ENCODE measurements at places on chromosomes 2 and 18.

DNA sequence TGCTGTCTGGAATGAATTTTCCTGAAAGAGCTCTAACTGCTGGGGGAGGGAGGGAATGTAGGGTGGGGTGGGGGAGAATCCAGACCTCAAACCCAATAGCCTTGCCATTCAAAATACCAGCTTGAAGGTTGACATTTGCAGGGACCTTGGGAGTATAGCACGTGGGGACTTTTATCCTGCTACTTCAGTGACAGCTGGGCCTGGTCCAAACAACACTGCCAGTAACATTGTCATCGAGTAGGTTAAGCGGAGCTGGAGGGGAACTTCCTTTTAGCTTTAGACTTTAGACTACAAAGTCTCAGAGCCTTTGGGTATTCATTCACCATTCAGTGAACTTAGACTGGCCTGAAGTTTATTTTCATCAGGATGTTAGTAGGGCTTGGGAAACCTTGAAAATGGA lies 248.7 kb downstream of the MEIS1 start:
- no peak for DNase-seq

- DNase-seq = no peak
These were observed 38.2 kb downstream of the GPD2 start for GRCh38 chr2:156474401-156474800.

- no peak for DNase-seq
These were observed 32.8 kb downstream of the FMNL2 start for GRCh38 chr2:152367547-152368390.

DNA sequence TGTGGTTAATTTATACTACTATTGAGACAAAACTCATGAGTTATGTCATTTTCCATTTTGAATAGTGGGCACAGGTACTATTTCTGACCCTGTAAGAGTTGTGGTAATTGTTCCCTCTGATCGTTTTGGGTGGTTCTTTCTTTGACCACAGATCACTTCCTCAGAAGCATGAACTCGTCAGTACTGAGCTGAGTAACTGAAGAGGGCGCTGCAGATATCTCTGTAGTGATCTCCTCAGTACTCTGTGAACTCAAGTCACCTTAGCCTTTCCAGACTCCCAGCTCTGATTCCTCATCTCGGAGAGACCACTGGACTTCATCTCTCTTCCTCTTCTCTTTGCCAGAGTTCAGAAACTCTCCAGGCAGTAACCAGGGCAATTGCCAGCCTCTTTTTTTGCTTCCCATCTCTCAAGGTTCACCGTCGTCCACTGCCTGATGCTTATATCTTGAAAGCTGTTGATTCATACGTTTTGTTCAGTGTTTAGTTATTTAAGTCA lies 9.4 kb upstream of the IL1RL1 start:
- peak; percentile 46 for DNase-seq

- DNase-seq = no peak
These were observed 247.8 kb downstream of the BCL2 start for GRCh38 chr18:63071701-63072141.

DNA sequence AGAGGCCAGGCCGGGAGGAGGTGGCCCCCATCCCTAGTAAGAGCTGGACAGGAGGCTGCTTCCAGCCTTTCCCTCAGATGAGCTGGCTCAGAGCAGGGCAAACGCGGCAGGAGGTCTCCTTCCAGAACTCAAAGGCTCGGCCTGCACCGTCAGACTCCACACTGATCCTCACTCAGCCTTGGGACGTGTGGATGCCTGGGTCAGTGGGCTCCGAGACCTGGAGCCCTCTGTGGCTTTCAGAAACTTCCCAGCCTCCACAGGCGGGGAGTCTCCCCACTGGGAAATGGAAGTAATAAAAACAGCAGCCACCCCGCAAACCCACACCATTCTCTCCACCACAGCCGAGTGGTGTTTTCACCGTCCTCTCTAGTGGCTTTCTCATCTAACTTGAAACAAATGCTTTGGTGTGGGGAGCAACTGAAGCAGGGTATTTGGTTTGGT lies 54.3 kb downstream of the INPP5D start:
- no peak for DNase-seq

DNA sequence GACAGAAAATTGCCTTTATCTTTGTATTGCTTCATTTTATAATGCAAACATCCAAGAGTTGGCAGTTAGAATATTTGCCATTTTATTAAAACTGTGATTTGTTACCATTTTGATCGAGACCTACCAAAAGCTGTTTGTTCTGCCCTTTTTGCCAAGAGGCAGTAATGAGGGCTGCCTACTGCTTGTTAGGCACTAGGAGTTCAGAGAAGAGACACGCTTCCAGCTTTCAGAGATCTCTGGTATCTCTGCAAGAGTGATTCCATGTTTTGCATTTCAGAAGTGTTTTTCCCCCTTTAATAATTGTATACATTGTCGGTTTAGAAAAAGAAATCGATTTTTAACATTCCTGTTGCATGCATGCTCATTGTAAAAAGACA lies 628 bp downstream of the MRPL30 start:
- DNase-seq = no peak

- peak; percentile 15 for DNase-seq
These were observed 42.9 kb upstream of the LPIN2 start for GRCh38 chr18:3055816-3056215.

DNA sequence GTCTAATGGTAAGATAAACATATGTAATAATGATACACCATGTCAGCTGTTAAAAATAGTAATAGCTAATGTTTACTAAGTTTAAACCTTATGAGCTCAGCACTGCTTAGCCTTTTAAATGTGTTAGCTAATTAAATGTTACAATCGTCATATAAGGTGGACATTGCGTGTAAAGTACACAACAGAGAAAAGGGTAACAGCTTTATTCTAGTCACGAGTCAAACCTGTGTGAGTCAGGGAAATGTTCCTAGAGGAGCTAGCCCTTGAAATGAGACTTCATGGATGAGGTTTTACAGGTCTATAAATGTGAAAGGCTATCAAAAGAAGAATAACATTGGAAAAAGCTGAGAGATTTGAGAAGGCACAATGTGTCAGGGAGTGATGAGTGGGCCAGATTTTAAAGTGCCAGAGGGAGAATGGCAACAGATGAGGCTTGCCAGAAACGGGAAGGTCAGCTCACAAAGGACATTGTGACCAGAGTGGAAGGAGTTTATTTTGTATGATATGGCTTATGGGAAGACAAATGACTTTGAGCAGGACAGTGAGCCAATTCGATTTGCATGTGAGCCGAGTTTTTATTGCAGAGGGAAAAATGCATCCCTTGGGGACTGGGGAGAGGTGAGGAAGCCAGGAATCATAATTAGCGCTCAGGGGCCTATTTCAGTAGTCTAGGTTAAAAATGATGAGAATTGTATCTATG lies 276.3 kb downstream of the CTNNA2 start:
- no peak for DNase-seq

DNA sequence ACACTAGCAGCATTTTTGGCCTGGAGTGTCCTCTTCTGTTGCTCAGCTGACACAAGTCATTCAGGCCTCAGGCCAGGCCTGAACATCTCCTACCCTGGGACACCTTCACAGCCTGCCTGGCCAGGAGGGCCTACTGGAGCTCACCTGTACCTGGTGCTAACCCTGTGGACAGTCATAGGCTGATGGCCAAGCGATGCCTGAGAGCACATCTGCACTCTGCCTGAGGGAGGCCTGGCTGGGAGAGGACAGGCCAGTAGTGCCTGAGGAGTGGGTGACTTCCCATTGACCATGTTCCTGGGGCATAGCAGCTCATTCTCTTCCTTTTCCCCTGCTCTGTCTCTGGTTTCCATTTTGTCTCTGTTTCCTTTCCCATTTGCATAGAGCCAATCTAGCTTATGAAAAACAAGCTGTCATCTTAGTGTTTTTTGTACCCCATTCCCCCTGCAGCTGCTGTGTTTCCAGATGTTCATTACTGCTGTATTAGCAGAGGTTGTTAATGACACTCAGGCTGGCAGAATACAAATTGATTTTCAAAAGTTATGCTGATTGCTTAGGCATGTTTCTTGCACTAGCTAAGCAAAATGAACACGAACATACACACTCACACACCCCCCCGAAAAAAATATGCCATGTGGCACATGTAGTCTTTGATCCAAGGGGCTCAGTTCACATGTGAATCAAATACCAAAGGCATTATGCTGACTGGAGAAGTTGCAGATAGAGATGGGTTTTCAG lies 149.7 kb upstream of the HS6ST1 start:
- no peak for DNase-seq

GRCh38 chr2:15159751-15160177 lies 401.4 kb downstream of the NBAS start:
- DNase-seq = no peak

GRCh38 chr18:26717123-26717719 lies 148.3 kb downstream of the AQP4 start:
- DNase-seq = no peak

GRCh38 chr2:180571559-180571958 lies 408.8 kb upstream of the UBE2E3 start:
- DNase-seq = no peak

GRCh38 chr2:8508766-8509165 lies 173.1 kb upstream of the ID2 start:
- DNase-seq = no peak

DNA sequence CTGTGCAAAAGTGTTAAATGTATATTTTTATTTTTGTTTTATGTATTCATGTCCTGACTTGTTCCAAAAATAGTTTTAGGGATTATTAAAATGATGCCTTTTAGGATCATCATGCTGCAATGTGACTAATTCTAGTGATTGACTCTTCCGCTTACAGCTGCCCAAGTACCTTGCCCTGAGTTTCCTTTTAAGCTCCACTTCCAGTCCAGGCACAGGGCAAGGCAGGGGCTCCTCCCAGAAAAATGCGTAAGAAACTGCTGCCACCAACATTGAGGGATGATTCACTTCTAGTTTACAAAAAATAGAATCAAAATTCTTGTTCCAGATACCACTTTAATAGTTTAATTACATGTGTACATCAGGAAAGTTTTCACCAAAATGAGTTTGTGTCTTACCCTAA lies 116.4 kb downstream of the IRS1 start:
- no peak for DNase-seq

- no peak for DNase-seq
These were observed 141.5 kb downstream of the KCNH7 start for GRCh38 chr2:162697111-162697510.

- DNase-seq = no peak
These were observed 167.1 kb upstream of the RBMS1 start for GRCh38 chr2:160660741-160661140.

- DNase-seq = peak; percentile 58
These were observed 11.1 kb upstream of the SCG2 start for GRCh38 chr2:223613017-223613950.

DNA sequence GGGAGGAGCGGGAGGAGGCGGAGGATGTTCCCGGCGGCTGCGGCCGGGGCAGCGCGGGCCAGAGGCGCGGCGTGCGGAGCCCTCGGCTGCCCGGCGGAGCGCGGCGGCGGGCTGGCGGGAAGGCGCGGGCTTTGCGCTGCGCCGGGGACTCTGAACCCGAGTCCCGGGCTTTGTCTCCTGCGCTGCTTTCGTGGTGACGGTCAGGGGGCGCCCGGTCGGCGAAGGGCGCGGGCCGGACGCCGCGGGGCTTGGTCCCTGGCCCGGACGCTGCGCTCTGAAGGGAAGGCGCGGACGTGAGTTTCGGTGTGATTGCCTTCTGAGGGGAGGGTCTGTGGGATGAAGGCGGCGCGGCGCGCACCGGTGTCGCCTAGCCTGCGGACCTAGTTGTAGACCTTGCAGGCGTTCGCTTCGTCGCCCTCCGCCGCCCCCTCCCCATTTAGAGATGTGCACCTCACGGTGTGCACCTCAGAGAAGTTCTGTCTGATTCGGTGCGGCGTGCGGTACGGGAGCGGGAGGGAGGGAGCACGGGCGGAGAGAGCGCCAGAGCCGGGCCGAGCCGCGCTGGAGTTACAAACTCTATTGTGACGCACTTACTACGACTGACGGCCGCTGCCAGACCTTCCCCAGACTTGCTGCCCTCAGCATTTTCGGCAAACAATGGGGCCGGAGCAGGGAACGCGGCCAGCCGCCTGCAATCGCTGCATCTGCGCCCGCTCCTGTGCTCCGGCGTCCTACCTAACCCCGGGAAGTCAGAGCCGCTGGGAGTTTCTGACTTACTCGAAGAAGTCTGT lies 2.1 kb downstream of the BCL2L11 start:
- DNase-seq = peak; percentile 81

DNA sequence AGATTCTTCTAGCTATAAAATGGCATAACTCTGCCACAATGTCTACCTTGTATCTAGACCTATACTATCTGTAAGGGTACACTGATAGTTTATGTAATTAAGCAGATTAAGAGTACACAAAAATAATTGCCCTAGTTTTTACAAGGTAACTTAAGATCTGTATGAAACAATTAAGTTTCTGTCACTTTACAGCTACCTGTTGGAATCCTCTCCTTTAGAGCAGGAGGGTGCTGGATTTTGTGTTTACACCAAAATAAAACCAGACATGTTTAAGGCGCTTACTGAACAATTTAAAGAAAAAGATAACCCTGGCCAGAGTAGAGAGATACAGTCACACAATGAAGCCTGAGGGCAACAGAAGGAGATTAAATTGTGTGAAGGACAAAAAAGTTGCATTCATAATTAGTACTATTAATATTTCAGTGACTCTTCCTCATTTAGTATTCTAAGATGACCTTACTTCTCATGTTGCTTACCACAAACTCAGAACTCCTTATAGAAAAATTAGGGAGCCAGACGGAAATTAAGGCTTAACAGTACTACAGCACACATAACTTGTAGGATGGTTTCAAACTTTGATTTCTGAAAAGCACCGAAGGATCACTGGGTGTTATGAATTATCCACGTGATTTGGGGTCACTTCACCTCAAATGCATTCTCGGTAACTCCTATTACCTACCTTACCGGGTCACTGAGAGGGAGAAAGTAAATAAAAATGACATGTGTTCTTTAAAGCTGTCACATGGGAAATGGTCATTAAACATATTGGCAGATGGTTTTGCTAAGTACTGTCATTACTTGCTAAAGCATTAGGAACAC lies 1.0 kb downstream of the DARS1 start:
- DNase-seq = no peak

- no peak for DNase-seq
These were observed 51.2 kb downstream of the SPIRE1 start for GRCh38 chr18:12606592-12607315.

DNA sequence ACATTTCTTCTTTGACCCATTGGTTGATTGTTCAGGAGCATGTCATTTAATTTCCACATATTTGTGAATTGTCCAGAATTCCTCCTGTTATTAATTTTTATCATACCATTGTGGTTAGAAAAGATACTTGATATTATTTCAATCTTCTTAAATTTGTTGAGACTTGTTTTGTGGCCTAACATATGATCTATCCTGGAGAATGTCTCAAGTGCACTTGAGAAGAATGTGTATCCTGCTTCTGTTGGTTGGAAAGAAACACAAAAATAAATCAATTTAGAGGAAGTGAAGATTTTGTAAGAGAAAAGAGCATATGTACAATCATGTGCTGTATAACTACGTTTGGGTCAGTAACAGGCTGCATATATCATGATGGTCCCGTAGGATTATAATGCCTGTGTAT lies 118.6 kb upstream of the CDC42EP3 start:
- DNase-seq = no peak

- DNase-seq = no peak
These were observed 220.1 kb upstream of the DPP10 start for GRCh38 chr2:114222344-114222743.

GRCh38 chr18:34281290-34281689 lies 56.6 kb upstream of the NOL4 start:
- no peak for DNase-seq

- no peak for DNase-seq
These were observed 440.9 kb downstream of the NRXN1 start for GRCh38 chr2:50591021-50591420.

All from H1 (cell line).